ENCODE measurements at places on chromosomes 2 and 18.
A peak's percentile ranks its signal among the peaks of the same experiment; 100 is the strongest.

GRCh38 chr2:48313036-48313877, 216.7 kb upstream of the STON1 start:
- no peak for DNase-seq

GRCh38 chr2:241378816-241379215, 22.7 kb downstream of the FARP2 start:
- DNase-seq, result no peak

DNA sequence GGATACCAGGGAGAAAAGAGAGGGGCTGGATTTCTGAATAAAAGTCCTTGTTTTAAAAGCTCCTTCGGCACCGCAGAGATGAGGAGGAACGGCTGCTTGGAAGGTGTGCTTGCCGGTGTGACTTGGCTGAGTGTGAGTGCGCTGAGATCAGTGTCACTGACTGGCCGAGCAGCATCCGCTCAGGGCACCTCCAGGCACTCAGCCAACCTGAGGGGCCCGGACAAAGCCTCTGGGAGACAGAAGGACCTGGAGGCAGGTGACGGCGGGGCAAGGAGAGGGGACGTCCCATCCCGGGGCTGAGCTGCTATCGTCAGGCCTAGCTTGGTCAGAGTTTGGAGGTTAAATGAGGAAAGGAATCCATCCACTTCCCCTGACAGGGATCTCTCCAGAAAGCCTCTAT, 16.8 kb upstream of the ALLC start:
- no peak for DNase-seq

- no peak for DNase-seq
Observed at GRCh38 chr18:13982126-13982525, 66.8 kb upstream of the MC2R start.

DNA sequence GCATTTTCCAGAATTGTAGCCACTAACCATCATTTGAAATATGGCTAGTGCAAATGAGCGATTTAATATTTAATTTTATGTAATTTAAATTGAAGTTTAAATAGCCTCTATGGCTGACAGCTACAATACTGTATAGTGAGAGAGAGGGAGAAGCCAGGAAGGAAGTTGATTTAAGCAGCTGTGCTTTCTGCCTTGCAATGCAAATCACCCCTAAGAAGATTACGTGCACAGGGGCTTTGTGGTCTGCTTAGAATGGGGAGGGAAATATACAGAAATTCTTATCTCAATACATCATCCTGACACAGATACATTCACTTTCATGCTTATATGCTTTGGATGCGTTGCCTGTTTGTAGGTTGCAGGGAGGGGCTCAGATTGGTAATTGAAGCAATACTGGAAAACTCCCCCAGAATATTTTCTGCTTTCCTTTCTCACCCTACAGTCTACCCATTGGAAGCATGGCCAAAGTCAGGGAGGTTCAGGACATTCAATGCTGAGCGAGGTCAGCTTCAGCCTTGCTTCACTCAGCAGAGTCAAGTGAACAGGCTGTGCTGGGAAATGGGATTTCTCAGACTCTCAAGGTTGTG, 674.0 kb downstream of the CNTNAP5 start:
- no peak for DNase-seq

GRCh38 chr2:237919593-237919992, 47.2 kb upstream of the UBE2F start:
- DNase-seq, result no peak

DNA sequence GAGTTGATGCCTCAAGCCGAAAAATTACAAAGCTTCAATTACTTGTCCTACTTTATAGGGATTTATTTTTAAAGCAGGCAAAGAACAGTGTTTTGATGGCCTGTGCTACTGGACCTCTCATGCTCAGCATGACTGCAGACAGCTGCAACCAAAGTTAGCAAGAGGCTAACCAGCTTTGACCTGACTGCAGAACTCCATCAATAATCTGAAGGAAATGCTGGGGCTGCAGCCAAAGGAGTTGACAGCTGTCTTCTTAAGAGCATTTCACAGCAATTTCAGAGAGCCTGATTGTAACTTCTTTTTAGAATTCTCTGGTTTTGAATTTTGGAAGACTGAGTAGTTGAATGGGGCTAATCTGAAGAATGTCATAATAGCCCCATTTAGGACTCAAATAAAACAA, 46.5 kb upstream of the SESTD1 start:
- no peak for DNase-seq

- DNase-seq, result no peak
Observed at GRCh38 chr2:207796585-207797350, 27.1 kb upstream of the FZD5 start.

DNA sequence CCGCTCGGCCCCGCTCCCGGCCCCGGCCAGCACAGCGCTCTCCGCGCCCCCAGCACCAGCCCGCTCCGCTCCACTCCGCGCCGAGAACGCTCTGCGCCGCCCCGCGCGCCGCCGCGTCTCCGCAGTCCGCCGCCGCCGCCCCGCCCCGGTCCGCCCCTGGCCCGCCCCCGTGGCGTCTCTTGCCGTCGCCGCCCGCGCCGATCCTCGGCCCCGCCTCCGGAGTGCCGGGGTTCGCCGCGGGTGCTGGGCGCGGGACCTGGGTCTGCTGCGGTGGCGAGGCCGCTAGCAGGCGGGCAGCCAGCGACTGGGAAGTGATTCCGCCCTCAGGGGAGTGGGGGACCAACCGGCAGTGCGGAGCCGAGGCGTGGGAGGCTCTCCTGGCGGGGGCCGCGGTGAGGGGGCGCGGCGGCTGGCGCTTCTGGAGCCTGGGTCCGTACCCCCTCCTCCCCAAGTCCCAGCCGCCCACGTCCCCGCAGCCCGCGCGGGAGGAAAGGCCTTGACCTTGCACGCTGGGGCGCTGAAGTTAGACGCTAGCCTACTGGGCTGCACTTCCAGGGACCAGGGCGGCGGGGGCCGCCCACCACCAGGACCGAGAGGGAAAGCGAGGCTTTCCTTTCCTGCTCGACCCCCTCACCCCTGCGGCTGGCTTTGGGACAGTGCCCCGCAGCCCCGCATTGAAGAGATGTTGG, at the start of gene HS6ST1:
Gene HS6ST1 (minus strand): TSS at position 93 of the 689 bp plus-strand sequence. CDS start 305 bp downstream, outside the sequence.
- no peak for DNase-seq

- DNase-seq, result peak; percentile 22
Observed at GRCh38 chr18:65091744-65092329, 659.0 kb upstream of the CDH7 start.

DNA sequence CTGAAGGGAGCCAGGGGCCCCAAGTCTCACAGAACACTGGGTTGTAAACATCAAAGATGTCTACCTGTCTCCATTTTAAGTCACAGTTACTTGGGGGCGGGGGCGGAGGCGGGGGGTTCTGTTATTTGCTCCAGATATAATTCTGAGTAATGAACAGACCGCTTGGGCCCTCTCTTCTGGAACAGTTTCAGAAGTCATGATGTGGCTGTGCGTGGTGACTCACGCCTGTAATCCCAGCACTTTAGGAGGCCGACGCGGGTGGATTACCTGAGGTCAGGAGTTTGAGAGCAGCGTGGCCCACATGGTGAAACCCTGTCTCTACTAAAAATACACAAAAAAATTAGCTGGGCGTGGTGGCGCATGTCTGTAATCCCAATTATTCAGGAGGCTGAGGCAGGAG, 157.9 kb upstream of the APCDD1 start:
- no peak for DNase-seq

GRCh38 chr2:150690870-150691269, 203.4 kb upstream of the RND3 start:
- DNase-seq, result no peak

- no peak for DNase-seq
Observed at GRCh38 chr2:122156176-122156890, 400.9 kb downstream of the TSN start.

GRCh38 chr2:207867056-207867455, 97.3 kb upstream of the FZD5 start:
- DNase-seq, result no peak

GRCh38 chr2:54666131-54666633, 57.3 kb upstream of the EML6 start:
- no peak for DNase-seq

GRCh38 chr2:20172273-20173055, 52.5 kb downstream of the SDC1 start:
- no peak for DNase-seq

DNA sequence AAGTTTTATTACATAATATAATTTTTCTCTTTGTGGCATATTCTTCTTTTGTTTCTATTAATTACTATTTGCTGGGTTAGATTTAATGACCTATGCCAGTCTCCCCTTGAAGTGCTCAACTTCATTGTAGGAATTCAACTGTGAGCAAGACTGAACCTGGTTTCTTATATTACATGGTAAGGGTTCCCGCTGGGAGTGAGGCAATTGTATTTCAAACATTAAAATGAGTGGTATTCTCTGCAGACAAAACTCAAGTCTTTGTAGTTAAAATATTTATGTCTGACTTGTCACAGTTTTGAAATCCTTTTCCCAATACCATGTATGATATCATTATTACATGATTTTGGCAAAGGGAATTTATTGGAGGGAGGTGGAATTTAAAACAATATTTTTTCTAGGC, 278.7 kb downstream of the GULP1 start:
- no peak for DNase-seq

DNA sequence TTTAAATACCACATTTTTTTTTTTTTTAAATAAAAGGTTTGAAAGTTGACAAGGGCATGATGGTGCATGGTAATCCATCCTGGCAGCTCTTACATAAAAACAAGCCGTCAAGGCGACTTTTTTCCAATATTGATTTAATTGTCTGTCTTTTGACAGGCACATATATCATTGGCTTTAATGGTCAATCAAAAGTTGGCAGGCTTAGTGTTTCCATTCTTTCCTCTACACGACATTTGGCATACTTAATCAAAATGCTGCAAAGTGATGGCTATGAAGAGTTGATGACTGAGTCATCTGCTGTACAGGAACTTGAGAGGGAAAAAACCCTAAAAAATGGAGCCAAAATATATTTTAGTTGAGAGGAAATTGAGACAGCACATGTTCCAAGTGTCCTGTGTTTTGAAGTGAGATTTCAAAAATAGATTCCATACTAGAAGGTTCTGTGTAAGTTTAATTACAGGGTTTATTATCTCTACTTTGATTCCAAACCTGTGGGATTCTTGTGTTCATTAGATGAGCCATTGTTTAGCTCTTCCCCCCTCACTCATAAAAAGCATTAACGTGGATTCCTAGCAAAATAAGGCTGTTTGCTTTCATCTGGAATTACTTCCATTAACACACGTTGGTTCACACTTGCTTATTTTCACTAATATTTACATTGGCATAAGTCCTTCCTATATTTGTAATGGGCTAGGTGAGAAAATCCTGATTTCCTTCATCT, 3.2 kb downstream of the TSHZ1 start:
- DNase-seq, result no peak

DNA sequence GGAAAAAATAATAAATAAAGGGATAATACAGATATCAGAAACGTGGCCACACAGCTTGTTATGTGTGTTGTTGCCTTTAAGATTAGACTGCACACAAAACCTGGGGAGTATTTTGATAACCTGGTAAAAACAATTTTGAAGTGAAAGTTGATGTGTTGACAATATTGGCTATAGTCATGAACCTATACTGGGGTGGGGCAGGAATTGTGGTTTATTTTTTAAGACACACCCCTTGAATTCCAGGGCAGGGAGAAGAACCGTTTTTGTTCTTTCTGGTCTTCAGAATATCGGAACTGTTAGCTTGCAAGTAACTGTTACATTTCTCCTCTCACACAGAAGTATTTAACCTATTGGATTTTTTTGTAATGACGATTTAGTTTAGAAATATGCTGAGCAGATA, 80.4 kb downstream of the LIMS1 start:
- DNase-seq, result no peak

GRCh38 chr2:240998995-240999791, 775 bp downstream of the SNED1 start:
- no peak for DNase-seq

- DNase-seq, result no peak
Observed at GRCh38 chr2:45567974-45568789, 42.9 kb downstream of the SRBD1 start.

DNA sequence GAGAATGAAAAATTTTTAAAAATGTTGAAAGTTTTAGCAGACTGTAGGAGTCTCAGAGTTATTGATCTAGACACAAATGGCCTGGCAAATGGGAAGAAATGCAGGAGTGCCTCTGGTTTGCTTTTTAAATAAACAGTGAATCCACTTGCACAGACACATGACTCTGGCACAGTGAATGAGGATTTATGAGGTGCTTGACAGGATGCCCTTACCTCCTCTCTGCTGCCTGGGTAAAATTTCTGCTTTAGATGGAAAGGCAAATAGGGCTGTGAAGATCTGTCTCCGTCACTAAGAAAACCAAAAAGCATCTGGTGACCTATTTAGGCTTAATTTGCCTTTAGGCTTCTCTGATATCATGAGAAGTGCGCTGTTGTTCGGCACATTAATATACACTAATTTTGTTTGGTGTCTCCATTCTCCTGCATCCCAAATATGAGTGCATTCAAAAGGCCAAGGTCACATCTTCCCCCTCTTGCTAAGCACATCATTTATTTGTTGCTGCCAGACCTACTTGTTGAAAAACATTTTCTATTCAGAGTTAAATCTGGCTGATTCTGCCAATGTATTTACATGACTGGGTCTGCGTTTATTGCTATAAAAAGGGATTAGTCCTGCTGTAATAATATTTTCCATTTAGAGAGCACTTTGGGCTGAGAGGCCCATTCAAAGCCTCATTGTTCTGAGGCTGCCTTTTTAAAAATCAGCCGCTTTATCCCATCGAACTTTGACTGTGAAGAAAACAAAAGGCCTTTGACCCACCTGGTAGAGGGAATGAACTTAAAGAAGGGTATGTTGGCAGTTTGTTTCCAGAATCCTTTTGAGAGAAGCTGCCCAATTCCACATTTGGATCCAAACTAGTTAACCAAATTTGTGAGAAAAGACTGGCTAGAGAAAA, 94.9 kb downstream of the RNF152 start:
- DNase-seq, result no peak

GRCh38 chr2:203585516-203585915, 50.4 kb upstream of the RAPH1 start:
- DNase-seq, result no peak

- no peak for DNase-seq
Observed at GRCh38 chr18:79955302-79956075, 4.0 kb upstream of the SLC66A2 start.

GRCh38 chr18:6370410-6370809, 44.3 kb downstream of the L3MBTL4 start:
- no peak for DNase-seq

- no peak for DNase-seq
Observed at GRCh38 chr2:19361325-19361990, 3.0 kb upstream of the OSR1 start.

GRCh38 chr18:36398419-36398818, 100.9 kb downstream of the FHOD3 start:
- no peak for DNase-seq

DNA sequence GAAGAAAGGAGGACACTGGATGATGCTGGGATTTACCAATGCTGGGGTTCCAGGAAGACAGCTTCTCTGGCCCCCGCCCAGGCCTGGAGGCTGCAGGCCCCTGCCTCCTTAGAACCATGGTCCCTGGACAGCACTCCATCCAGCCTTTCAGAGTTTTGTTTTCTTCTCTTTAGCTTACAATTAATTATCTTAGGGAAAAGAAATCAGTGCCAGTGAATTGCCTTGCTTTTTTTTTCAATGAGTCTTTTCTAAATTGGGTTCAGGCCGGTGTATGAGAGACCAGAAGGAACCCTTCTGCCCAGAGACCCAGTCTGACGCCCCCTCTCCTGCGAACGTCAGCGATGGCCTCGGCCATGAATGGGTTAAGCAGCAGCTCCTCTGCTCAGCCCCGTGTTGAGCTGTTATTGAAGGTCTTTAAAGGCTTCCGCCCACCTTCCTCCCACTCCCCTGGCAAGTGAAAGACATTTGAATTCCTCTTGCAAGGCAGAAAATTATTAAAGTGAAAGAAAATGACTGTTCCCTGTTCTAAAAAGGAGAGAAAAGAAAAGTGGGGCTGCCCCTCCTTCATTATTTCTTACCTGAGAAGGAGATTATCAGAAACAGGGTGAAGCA, 65.7 kb upstream of the CHMP1B start:
- no peak for DNase-seq

GRCh38 chr2:104584393-104584792, 269.5 kb upstream of the POU3F3 start:
- no peak for DNase-seq
